PC-9 (cell line): ENCODE measurements at places on chromosomes 11 and 22. TPM values are rescaled to one million over a fixed set of nuclear protein-coding genes. Genes with fewer than 3 reads are reported as not detected.

The PTPN5 gene
- total RNA-seq: not detected in 2 replicates

The CPT1A gene
- total RNA-seq: 29.7 and 36.3 TPM in 2 replicates

The CWC15 gene
- total RNA-seq: 50.9 and 54.2 TPM in 2 replicates

The C22orf15 gene
- not detected in 2 replicates for total RNA-seq

The TMA7B gene
- not detected in 2 replicates for total RNA-seq

The C11orf16 gene
- not detected in 2 replicates for total RNA-seq

The KDM4D gene
- 0.85 and 1.1 TPM in 2 replicates for total RNA-seq

GRCh38 chr11:38937709-38938108, 2339.7 kb upstream of the RAG2 start:
- no peak for DNase-seq

DNA sequence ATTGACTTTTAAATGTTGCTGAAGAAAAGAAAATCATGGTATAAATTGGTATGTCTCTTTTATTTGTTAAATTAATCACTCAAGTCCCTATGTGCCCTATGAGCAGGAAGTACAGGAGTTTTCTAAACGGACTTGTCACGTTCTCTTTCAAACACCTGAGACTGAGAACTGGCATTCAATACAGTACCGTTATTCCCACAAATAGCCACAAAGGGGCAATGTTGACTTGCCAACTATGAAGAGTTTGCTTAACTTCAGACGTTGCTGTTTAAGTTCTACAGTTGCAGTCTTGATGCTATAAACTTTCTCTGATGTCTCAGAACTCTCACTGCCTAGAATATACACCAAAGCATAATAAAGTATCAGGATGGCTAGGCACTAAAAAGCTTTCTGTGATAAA, 7.6 kb downstream of the OR56A1 start:
- no peak for DNase-seq

- peak; percentile 30 for DNase-seq
Observed at GRCh38 chr11:65446446-65447277, 24.1 kb downstream of the NEAT1 start.

DNA sequence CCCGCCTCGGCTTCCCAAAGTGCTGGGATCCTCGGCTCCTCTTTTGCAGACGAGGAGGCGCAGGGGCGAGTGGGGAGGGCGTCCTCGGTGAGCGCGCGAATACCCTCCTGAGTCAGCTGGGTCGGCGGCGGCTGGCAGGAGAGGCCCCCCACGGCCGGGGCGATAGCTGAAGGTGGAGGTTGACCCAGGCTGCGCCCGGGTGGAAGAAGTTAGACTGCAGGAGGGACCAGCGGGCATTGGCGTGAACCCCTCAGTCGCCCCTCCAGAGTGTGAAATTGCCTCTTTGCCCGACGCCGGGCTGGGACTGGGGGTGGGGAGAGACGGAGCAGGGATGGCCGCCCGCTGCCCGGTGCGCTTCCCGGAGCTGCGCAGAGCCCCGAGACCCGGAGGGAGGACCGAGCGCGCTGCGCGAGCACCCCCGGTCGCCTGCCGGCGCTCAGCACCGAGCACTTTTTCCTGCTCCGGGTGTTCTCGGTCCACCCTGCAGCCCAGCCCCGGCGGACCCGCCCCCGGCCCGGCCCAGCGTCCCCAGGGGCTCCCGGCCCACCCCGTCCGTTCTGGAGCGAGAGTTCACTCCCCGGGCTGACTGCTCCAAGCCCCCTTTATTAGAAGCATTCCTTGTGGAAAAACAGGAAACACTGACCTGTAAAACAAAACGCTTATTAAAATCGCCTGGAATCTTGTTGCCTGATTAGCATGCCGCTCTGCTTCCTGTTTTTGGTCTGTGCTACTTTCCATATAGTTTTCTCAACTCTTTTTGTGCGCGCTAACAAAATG, 13.7 kb upstream of the CPT1A start:
- no peak for DNase-seq

DNA sequence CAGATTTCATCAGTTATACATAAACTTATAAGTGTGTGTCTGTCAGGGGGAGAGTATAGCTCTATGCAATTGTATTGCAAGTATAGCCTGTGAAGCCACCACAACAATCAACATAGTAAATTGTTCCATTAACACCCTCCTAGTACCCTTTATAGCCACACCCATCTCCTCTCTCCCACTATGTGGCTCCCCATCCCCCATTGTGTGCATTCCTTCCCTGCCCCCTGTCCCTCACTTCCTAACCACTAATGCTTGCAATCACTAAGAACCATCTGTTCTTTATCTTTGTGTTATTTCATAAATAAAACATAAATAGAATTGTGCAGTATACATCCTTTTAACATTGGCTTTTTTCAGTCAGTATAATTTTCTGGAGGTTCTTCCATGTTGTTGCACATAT, 83.1 kb upstream of the SLC5A12 start:
- no peak for DNase-seq

GRCh38 chr11:66317723-66318599, 1.1 kb upstream of the CD248 start:
- DNase-seq: no peak

GRCh38 chr11:85939099-85940015, 84.2 kb downstream of the CCDC83 start:
- no peak for DNase-seq

- DNase-seq: no peak
Observed at GRCh38 chr11:76139314-76139713, 67.0 kb downstream of the WNT11 start.

DNA sequence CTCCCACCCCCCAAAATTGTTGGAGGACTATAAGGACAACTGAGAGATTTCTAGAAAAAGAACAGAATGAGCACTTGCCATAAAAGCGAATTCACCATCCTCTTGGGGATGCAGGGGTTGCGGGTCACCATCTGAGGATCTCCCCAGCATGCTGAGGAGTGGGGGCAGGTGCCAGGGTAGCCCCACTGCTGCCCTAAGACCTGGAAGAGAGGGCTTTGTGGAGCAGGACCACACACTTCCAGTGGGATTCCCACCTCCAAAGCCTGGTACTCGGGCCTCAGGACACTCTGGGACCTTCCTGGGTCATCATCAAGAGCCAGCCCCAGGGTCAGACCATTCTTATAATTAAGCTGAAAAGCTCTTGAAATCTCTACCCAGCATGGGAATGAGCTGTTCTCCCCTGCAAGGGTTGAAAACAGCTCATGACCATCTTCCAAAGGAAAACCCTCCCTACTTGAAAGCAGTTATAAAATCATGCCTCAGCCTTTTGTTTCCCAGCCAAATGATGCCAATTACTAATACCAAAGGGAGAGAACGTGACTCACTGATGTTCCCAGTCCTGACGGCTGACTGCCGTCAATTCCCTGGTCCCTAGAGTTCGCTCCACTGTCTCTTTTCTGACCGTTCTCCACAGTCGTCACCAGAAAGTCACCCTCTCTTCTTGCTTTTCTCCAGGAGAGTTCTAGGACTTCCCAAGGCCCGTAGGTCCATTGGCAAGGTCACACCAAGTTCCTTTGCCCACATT, 76.8 kb upstream of the CREB3L1 start:
- DNase-seq: no peak

GRCh38 chr11:8839306-8839956, 71.6 kb upstream of the AKIP1 start:
- DNase-seq: no peak

- peak; percentile 84 for DNase-seq
Observed at GRCh38 chr11:96306933-96307775, 35.8 kb downstream of the MAML2 start.

- DNase-seq: no peak
Observed at GRCh38 chr11:12884751-12885318, 124.3 kb upstream of the RASSF10 start.

DNA sequence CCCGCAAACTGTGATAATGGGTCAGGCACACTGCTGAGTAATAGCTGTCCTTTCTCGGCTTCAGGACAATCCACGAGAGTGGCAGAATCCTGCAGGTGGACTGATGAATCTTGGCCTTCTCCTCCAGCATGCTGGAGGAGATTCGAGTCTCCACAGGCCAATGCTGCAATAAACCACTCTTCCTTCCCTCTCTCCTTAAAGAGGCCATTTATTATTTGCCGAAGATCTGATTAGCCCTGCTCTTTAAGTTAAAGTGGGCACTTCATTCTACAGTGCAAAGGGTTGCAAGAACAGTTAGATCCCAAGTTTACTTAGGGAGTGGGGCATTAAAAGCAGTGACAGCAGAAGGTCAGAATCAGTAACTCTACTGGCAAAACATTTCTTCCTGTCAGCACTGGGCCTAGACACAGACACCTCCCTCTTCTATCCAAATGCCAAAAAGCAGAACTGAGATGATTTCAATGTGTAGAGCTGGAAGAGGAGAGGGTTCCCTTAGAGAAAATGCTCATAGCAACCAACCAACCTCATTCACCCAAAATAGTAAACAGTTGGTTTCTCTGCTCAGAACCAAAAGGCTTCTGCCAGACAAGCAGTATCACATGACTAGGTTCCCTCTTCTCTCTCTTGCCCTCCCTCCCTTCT, 121.7 kb downstream of the SGSM3 start:
- no peak for DNase-seq

DNA sequence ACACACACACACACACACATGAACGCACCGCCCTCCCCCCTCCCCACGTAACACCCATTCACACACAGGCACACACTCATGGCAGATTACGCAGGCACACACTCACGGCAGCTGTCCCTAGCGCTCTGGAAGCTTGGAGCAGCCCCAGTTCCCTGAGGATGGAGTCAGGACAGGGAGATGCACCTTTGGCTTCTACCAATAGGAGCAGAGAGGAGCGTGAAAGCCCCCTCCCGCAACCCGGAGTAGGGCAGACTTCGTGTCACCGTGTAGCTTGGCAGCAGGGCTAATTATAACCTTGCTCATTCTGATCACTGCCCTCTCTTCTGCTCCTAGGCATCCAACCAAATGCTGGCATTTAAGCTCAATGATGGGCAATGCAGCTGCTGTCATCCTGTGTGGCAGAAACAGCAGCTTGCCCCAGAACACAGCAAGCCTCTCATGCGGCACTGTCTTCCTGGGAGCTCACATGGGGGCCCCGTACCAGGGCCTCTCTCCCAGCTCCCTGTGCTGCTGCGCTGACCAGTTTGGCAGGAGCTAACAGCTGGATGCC, 31.9 kb downstream of the ANKK1 start:
- no peak for DNase-seq

DNA sequence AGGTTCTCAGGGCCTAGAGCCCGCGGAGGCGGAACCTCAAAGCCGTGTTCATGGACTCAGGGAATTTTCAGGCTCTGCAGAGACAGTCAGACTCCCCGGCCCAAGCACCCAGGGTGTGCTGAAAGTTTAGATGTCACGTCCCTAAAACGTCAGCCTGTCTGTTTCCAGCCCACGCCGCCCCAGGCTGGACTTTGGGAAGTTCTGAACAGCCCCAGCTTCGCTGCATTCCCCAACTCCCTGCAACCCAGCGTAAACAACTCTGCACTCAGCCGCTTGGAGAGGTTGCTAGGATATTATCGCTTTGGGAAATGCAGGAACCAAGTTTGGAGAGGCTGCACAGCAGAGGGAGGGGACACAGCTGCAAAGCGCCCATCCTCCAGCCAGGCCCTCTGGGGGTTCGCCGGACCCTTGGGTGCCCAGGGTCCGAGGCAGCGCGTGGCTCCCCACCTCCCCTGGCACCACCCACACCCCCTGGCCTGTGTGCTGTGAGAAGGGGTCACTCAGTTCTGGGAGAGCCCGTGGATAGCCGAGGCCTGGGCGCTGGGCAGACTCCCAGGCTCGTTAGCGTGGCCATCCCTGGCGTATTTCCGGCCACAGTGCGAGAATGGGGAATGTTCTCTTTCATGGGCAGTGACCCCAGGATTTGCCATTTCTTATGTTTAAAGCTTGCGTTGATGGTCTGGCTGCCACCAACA, 120.5 kb upstream of the FGF3 start:
- DNase-seq: no peak

GRCh38 chr11:8122173-8122764, 41.3 kb downstream of the TUB start:
- DNase-seq: no peak

DNA sequence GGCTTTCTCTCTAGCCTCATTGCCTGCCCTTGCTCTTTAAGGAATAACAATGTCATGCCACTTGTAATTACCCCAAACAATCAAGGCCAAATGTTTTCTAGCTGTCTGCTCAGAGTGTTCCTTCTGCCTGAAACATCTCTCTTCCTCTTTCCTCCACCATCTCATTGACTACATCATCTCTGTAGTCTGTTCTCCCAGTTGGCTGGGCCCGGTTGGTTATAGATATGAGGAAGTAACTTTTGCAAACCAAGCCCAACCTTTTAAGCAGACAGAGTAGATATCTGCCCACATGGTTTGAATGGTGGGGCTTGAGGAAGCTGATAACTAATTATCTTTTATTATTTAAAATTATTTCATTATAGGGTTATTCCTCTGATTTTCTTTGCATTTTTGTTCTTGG, 104.5 kb downstream of the NTM start:
- DNase-seq: no peak

DNA sequence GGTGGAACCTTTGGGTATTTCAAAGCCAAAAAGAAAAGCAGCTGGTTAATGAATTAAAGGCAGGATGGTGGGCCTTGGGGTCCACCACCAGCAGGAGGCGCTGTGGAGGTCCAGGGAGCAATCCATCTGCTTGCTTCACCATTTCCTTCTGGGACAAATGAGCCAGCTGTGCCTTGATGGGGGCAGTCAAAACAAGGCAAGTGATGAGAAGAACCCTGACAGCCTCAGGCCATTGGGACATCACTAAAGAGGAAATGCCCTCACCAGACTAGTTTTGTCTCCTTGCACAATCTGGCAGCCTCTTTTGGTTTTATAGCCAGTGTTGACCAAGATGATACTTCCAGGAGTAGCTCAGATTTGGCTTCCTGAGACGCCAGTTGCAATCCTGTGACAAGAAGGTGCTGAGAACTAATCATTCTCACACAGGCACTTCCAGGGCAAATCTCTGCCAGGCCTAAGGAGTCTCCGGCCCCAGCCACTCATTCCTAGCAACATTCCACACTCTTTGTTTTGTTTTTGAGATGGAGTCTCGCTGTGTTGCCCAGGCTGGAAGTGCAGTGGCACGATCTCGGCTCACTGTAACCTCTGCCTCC, 38.2 kb upstream of the WEE1 start:
- peak; percentile 48 for DNase-seq

DNA sequence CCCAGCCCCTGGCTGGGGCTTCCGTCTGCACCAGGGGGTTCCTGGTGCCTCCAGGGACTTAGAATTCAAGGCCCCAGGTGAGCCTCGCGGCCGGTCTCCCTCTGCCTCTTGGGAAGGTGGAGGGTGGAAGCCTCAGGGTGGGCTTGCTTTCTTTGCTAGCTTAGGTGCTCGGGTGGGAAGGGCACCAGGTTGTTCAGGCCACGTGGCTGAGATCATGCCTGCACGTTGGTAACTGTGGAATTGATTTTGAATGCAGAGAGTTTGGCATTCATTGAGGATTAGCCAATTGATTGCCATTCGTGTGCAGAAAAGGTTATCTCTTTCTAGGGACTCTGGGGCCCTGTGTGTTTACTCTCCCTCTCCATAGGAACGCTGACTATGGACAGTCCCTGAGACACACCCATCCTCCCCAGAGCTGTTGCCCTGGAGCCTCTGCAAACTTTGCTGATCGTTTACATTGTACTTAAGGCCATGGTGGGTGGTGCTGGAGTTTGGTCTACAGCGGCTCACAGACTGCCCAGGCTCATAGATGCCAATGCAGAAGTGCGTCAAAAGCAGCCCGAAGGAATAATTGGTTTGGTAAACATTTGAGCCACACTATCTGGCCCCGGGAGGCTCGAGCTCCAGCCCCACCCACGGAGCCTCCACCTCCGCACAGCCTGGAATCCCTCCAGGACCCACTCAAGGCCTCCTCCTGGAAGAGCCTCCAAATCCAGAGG, 1457.7 kb downstream of the BRD1 start:
- no peak for DNase-seq

- DNase-seq: no peak
Observed at GRCh38 chr11:16191212-16191867, 165.0 kb downstream of the SOX6 start.
